ENCODE measurements at places on chromosomes 13 and 19. TPM values are rescaled to one million over a fixed set of nuclear protein-coding genes. Genes with fewer than 3 reads are reported as not detected.

The CCDC194 gene
- 2.7 TPM for total RNA-seq

The CYSLTR2 gene
- not detected for total RNA-seq

The MBD3L2 gene
- total RNA-seq, result not detected

The OR4F17 gene
- total RNA-seq, result not detected

The COMP gene
- not detected for total RNA-seq

The ZNF578 gene
- total RNA-seq, result 0.26 TPM

The FOXA3 gene
- 1.1 TPM for total RNA-seq

The CNMD gene
- 1.8 TPM for total RNA-seq

The TMEM150B gene
- total RNA-seq, result not detected

The APOC4 gene
- total RNA-seq, result not detected

The ATP4A gene
- not detected for total RNA-seq

The C19orf44 gene
- total RNA-seq, result 3.7 TPM

The DHPS gene
- 55.3 TPM for total RNA-seq

The ZFP82 gene
- 11.5 TPM for total RNA-seq

The TNFSF13B gene
- total RNA-seq, result 1.8 TPM

The LYPD3 gene
- 0.67 TPM for total RNA-seq

The EPS8L1 gene
- 24.6 TPM for total RNA-seq

The PSG11 gene
- total RNA-seq, result not detected

The OR7A5 gene
- not detected for total RNA-seq

The FUT1 gene
- total RNA-seq, result 5.7 TPM

The NLRP11 gene
- not detected for total RNA-seq

The ADAMTS10 gene
- 58.7 TPM for total RNA-seq

The ZNF581 gene
- 47.2 TPM for total RNA-seq

The PDE4A gene
- 0.46 TPM for total RNA-seq

The SLC7A9 gene
- total RNA-seq, result 0.46 TPM

The FREM2 gene
- total RNA-seq, result 4.6 TPM

The SUCLA2 gene
- total RNA-seq, result 29.1 TPM

The SLC15A1 gene
- 0.10 TPM for total RNA-seq

The STAP2 gene
- 66.2 TPM for total RNA-seq

The GTF2F1 gene
- total RNA-seq, result 95.5 TPM

The ZNF441 gene
- total RNA-seq, result 0.05 TPM

The KLK1 gene
- total RNA-seq, result 2.7 TPM

The ACTL9 gene
- not detected for total RNA-seq

The KLF12 gene
- total RNA-seq, result 26.9 TPM

The CEACAM21 gene
- 74.1 TPM for total RNA-seq

The NTF4 gene
- total RNA-seq, result not detected

The PSMD8 gene
- 137 TPM for total RNA-seq

The TIMM44 gene
- total RNA-seq, result 46.5 TPM

The SIGLECL1 gene
- 2.8 TPM for total RNA-seq

The RYR1 gene
- 1.3 TPM for total RNA-seq

The ZNF763 gene
- total RNA-seq, result not detected

The SULT2A1 gene
- total RNA-seq, result not detected

The APLP1 gene
- total RNA-seq, result 11.5 TPM

The ACER1 gene
- total RNA-seq, result not detected

The IL27RA gene
- total RNA-seq, result 6.3 TPM

The B3GNT8 gene
- total RNA-seq, result 10.7 TPM

The FBL gene
- total RNA-seq, result 271 TPM

The ZNF569 gene
- 4.7 TPM for total RNA-seq

The MYDGF gene
- 112 TPM for total RNA-seq

The PCDH8 gene
- total RNA-seq, result 0.15 TPM

The YJEFN3 gene
- 5.2 TPM for total RNA-seq

The ZNF253 gene
- 23.3 TPM for total RNA-seq

The DNAAF3 gene
- total RNA-seq, result 2.2 TPM

The CLDND2 gene
- not detected for total RNA-seq

The CDC42EP5 gene
- total RNA-seq, result 21.4 TPM

The ZNF709 gene
- total RNA-seq, result 6.6 TPM

Measured in endothelial cell (in vitro differentiated cells).